ENCODE measurements at places on chromosomes 2 and 18.

GRCh38 chr18:62357079-62357719 is 32.1 kb downstream of the TNFRSF11A start:
- DNase-seq: no peak

GRCh38 chr2:104859766-104860450 is 6.0 kb downstream of the POU3F3 start:
- no peak for DNase-seq

- no peak for DNase-seq
These were observed 239.1 kb downstream of the FAM210A start for GRCh38 chr18:13487237-13487636.

DNA sequence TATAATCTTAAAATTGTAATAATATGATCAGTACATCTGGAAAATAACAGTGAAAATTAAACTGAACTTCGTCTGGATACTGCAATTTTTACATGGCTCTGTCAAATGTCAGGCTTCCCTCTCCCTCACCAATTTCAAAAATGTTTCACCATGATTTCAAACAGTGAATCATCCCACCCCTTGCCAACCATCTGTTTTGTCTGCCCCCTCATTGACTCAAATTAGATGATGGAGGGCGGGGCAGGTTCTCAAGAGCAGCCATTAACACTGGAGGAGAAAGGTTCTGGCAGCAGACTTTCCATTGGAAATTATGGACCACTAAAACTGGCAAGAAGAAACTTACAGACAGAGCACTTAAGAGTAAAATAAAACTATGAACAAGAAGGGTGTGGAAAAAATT is 1195.7 kb upstream of the ZEB2 start:
- no peak for DNase-seq

DNA sequence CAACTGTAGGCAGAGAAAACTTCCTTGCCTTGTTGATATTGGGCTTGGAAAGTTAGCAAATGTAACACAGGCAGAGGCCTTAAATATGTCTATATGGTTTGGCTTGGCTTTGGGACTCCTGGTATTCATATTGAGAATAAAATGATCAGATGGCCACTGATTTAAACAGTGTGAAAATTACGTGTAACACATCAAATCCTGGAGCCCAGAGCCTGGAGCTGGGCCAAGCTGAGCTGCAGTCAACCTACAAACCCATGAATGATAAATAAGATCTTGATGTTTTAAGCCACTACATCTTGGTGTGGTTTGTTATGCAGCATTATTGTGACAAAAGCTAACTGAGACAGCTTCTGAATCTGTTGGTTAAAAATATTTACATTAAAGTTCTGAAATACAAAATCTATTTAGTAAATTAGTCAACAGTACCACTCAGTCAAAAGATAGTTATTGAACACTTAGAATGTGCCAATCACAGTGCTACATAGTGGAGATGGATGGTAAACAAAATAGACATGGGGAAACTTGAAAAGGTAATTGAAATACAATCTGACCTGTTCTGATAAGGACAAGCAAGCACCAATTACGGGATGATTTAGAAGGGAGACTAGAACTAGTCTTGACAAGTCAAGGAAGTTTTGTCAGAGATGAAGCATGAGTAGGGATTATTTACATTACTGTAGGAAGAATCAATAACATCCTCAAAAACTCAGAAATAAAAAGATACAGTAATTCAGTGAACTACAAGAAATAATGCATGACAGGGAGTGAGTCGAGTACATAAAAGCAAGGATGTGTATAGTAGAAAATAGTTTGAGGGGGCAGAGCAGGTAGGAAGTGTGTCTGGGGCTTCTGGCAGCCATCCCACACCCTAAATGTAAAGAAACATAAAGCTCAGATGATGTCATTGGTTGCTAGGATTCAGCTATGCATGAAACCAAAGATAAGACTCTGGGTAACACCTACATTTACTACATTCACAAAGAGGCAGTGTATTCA is 157.7 kb downstream of the HNMT start:
- no peak for DNase-seq

DNA sequence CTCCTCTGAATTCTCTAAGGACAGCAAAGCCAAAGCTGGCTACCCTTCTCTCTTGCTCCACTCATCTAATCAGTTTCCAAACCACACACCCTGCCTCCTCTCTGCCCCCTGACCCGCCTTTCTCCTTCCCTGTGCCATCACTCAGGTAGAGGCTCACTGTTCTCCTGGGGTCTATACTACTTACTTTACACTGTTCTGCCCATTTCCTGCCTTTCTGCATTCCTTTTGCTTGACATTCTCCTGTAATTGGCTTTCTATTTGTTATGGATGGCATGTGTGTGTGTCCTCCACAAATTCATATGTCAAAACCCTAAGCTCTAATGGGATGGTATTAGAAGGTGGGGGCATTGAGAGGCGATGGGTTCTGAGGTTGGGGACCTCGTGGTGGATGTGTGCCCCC is 675.2 kb upstream of the ID2 start:
- DNase-seq: no peak

GRCh38 chr2:165192729-165193128 is 11.1 kb downstream of the SCN3A start:
- no peak for DNase-seq

DNA sequence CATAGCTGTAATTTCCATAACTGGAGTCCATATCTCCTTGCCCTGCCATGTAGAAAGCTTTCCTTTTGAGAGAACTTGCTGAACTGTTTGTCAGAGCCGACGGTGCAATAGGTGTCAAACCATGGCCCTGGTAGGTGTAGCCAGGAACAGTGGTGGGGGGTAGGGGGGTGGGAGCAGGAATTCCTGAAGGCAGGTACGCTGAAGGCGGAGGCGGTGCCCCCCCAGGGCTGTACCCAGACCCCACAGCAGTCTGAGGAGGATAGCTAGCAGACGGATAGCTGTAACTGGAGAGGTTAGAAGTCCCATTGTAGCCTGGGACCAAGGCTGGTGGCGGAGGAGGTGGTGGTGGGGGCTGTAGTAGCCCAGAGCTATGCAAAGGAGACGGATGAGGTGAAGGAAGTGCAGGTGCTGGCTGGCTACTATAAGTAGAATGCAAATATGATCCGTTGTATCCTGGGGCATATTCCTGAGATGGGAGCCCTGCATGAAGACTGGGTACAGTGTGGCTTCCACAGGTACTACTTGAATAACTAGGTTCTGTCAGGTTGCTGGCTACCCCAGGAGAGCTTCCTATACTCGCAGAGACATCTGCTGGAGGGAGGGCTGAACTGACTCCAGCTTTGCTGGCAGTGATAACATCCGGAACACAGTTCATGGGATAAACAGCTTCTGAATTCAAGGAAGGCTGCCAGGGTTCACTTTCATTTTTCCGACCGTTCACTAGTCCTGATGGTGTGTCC is 124.8 kb downstream of the FIGN start:
- no peak for DNase-seq

- no peak for DNase-seq
These were observed 27.1 kb downstream of the DAPL1 start for GRCh38 chr2:158822193-158822592.

GRCh38 chr2:74037379-74037860 is 52.7 kb downstream of the TET3 start:
- no peak for DNase-seq

DNA sequence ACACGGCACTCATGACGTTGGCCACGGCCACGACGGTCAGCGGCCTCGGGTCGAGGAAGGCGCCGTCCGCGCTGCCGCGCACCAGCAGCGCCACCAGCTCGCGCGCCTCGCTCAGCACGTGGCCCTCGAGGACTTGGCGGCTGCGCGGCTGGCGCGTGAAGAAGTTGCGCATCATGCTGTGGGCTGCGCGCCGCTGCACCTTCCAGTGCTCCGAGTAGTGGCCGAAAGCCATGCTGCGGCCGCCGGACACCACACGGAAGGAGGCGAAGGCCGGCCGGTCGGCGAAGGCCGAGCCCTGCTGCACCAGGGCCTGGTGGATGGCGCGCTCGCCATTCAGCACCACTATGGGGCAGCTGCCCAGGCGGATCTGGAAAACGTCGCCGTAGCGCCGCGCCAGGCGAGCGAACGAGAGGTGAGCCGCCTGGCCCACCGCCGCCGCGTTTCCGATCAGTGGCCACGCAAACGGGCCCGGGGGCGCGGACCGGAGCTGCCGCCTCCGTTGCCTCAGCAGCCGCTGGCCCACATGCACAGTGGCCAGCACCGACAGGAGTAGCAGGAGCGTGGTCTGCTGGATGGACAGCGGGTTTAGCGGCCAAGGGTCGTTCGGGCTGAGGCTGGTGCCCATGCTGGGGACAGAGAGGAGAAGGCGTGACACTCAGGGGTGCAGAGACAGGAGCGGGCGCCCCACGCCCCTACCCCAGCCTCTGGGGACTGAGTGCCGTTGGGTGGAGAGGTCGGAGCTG is 1.0 kb downstream of the CYP1B1 start:
- DNase-seq: peak; percentile 30

GRCh38 chr2:160033732-160034392 is 28.6 kb downstream of the PLA2R1 start:
- DNase-seq: no peak

DNA sequence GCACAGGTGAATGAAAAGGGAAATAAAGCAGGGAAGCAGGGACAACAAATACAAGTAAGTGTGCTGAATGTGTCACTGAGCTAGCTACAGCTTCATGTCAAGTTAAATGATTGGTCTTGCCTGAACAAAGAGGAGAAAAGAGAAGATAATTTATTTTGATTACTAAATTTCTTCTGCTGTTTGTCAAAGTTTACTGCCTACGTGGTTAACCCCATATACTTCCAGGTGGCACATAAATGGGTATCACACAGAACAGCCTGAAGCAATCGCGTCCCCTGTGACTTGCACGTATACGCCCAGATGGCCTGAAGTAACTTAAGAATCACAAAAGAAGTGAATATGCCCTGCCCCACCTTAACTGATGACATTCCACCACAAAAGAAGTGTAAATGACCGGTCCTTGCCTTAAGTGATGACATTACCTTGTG is 434.2 kb downstream of the LRRTM4 start:
- no peak for DNase-seq

GRCh38 chr2:172461591-172462372 is 34.4 kb downstream of the ITGA6 start:
- DNase-seq: peak; percentile 82

DNA sequence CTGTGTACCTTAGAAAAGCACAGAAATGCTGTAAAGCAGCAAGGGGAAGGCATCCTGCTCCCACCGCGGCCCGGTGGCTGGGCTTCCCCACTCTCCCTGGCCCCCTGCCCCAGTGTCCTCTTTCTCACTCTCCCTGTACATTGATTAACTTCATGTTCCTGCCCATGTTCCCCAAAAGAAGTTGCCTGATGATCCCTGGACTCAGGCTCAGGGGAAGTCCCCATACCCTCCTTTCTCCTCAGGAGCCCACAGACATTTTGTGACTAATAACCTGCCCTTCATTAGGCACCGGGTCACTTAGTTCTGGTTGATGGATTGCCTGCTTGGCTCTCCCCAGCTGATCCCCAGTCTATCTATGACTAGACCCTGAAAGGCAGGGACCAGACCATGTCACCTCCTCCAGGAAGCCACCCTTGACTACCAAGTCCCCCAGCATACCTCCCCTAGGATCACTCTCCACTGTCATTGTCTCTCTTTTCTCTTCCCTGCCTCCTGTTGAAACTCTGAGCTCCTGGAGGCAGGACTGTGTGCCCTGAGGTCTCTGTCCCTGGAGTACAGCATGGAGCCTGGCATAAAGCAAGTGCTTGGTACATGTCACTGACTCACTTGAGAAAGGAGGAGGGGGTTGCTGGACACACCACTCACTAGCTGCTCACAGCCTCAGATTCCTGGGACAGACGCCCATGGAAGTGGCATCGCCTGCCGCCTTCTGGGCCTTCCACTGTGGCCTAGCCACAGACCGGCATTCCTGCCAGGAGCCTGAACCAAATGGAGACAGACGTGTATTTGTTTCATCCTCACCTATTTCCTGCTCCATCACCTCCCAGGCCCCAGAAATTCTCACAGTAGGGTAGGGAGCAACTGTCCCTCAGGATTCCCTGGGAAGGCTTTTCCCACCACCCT is 13.5 kb downstream of the MALL start:
- no peak for DNase-seq

GRCh38 chr2:27965841-27966240 is 75.3 kb downstream of the BABAM2 start:
- no peak for DNase-seq

GRCh38 chr2:226993171-226993570 is 157.3 kb downstream of the RHBDD1 start:
- no peak for DNase-seq

- no peak for DNase-seq
These were observed 107.4 kb downstream of the POLR1A start for GRCh38 chr2:85998071-85998991.

- DNase-seq: no peak
These were observed 5.8 kb downstream of the ASIC4 start for GRCh38 chr2:219520079-219520478.

DNA sequence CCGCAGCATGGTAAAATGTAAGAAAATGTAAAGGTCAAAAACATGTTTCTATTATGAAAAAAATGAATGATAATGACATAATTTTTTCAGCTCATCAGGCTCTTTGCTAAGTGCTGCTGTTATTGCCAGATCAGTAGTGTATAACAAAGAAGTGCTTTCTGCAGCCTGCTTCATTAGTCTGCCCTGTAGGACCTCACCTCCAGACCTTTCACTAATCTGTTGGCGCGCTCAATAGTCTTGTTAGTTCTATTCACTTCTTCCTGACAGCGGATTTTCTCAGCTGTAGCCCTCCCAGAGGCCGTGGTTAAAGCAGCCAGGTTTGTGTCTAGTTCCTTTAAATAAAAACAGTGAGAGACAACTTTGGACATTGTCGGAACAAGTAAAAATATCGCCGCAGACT is 97.7 kb downstream of the CDCA7 start:
- DNase-seq: no peak

GRCh38 chr18:76234676-76235060 is 260.4 kb downstream of the ZNF516 start:
- DNase-seq: no peak

DNA sequence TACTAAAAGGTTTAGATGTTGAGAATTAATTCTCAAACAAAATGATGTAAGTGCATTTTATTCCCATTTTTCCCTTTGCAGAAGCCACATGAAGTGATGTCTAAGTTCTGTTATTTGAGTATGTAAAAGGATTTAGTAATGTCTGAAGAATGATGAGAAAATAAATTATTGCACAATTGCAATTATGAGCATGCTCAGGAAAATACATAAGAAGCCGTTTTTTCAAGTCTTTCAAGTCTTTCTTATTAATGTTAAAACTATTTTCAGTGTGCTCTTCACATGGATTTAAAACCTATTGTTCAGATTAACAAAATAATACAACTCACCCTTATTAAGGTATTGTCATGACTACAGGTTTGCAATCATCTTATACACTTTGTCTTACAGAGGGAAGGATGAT is 331.4 kb upstream of the NETO1 start:
- DNase-seq: no peak

DNA sequence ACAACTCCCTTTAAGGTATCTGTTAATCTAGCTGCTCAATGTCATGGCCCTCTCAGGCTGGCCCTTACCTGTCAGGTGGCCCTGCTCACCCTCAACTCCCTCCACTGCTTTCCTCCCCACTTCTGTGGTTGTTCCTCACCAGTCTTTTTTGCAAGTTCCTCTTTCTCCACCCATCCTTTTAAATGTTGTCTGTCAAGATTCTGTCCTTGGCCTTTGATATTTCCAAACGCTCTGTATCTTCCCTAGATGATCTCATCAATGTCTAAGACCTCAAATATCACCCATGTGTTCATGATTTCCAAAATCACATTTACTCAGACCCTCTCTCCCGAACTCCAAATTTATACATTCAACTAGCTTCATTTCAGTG is 3.5 kb downstream of the PTPN2 start:
- DNase-seq: no peak

Data from stimulated activated CD4-positive, alpha-beta T cell treated with anti-CD3 and anti-CD28 coated beads, Interleukin-2, amount 100 ng/mL, for 24 hours (primary cell).